ENCODE measurements at places on chromosomes 1 and 21.
A peak's percentile ranks its signal among the peaks of the same experiment; 100 is the strongest.

DNA sequence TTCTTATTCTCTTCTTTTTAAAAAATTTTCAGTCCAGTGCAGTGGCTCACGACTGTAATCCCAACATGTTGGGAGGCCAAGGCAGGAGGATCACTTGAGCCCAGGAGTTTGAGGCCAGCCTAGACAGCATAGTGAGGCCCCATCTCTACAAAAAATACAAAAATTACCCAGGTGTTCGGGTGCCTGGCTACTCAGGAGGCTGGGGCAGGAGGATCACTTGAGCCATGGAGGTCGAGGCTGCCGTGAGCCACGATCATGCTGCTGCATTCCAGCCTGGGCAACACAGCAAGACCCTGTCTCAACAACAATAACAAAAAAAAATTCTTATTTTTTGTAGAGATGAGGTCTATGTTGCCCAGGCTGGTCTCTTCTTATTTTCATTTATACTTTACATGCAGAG lies 7.9 kb downstream of the PLA2G2D start:
- no peak for DNase-seq

DNA sequence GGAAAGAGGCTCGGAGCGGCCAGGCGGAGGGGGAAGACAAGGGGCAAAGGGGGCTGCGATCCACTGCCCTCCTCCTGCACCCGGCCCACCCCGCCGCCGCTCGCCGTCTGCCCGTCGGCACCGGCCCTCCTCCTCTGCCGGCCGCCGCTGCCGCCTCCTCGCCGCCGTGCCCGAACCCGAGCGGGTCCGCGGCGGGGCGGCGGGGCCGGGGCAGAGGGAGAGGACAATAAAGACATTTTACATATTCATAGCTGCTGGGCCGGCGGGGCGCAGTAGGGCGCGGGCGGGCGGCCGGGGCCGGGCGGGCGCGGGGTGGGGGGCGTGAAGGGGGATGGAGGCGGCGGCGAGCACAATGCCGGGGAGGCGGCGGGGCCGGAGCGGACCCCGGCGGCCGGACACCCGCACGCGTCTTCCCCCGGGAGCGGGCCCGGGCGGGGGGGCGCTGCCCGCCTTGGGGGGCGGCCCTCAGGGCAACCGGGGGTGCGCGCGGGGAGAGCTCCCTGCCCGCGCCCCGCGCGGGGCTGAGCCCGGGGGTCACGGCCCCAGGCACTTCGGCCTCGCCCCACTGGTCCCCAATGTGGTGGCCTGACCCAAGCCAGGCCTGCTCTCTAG lies 546 bp downstream of the POU2F1 start:
- no peak for DNase-seq

GRCh38 chr1:212858461-212859265 lies 588 bp downstream of the FLVCR1 start:
- DNase-seq: peak; percentile 34

DNA sequence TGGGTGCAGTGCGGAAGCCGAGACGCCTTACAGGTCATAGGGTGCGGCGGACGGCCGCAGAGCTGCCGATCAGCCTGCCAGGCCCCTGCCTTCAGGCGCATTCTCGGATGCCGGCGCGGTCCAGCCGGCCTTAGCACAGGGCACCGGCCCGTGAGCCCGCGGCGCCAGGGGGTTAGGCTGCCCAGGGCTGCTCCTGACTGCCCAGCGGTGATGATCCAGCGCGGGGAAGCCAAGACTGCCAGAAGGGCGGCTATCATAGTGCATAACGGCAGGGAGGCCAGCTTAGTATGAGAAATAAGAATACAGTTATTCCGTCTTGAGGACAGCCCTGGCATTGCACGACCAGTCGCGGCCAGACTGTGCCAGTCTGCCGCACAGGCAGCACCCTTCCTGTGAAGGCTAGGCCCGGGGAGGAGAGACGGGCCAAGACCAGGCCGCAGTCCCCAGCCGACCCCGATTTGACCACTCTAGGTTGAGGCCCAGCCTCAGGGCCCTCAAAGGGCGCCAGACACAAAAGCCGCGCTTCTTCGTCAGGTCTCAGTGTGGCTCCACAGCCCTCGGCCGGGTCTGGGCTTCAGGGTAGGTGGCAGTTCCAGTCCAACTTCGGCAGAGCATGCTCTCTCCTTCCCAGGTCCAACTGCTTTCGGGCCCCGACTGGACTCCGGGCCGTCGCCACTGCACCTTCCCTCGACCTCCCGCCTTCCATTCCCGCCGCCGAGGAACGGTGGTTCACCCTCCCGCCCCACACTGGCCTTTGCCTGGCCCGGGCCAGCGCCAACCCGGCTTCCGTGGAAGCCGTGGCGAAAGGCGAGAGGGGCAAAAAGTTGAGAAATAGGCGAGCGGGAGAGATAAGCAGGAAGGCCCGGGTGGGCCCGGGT lies 829 bp downstream of the ALX3 start:
- DNase-seq: no peak

DNA sequence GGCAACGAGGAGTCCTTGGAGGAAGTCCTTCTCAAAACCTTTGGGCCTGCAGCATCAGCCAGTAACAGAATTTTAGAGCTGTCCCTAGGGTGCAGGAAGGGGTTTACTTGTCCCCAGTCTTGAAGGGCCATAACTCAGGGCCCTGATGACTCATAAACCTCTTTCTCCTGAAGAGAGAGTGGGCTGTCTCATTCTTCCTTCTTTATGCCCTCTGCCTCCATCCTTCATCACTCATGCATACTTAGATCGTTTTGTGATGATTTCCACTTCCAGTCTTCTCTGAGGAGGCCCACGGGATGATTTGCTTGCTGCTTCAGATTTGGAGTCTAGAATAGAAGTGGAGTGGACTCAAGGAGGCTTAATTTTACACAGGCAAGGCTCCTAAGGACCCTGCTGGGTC lies 60.2 kb downstream of the NDUFS5 start:
- DNase-seq: no peak

DNA sequence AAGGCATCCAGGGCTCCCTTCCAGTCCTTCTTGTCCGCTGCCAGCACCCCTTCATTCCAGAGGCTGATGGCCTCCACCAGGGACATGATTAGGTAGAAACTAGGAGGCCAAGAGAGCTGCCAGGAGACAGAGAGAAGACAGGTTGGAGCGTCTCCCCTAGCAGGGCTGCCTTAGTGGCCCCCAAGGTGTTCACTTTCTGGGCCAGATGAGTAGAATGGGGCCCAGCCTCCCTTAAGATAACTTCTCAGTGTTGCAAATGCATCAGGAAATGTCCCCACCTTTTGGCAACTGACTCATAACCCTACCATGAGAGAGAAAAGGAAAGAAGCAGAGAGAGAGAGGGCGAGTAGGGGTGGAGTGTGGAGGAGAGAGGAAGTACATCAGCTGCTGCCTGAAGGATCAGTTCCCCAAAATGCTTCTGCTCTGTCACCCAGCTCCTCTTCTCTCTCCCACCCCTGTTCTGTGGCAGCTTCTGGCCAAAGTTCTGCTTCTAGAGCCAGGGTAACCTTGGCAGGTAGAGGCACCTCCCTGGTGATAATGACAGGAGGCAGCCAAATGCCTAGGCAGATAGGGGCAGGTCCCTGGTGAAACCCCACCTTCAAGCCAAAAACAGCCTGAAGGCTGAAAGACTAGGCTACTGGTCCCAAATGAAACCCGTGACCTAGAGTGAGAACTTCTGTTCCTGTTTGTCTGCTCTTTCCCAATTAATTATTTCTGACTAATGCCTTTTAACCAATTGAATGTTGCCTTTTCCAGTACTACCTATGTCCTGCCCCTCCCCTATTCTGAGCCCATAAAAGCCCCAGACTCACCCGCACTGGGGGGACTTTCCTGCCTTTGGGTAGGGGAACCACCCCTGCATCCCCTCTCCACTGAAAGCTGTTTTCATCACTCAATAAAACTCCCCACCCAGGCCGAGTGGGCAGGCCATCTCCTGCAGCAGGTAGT lies at the start of gene NCF2:
Gene NCF2, minus strand, starts transcription at position 216 of the 948 bp plus-strand sequence. Its CDS starts 130 bp downstream, at position 86.
- DNase-seq: peak; percentile 22

DNA sequence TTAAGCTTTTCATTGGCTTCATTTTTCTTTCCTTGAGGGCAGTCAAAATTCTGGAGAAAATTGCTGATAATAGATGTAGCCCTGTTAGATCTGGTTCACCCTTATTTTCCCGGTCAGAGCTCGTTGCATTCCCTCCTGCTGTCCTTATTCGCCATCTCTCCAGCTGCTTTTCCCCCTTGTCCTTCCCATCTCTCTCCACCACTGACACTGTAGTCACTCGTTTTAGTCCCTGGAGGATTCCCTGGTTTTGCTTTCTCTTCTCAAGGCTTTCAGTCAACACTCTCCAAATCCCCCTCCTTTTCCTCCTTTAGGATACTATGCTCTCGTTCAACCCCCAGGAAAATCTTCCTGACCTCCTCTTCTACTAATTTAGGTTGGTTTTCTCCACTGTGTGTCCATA lies 83.1 kb downstream of the C21orf91 start:
- no peak for DNase-seq

- peak; percentile 75 for DNase-seq
Observed at GRCh38 chr1:9384751-9385245, 92.1 kb downstream of the SPSB1 start.

- no peak for DNase-seq
Observed at GRCh38 chr1:26570287-26570686, 40.7 kb downstream of the RPS6KA1 start.

- DNase-seq: no peak
Observed at GRCh38 chr1:162136760-162137159, 67.3 kb downstream of the NOS1AP start.

Measured in hippocampal formation (tissue), 2 donors.